ENCODE measurements at places on chromosomes 1 and 21.

DNA sequence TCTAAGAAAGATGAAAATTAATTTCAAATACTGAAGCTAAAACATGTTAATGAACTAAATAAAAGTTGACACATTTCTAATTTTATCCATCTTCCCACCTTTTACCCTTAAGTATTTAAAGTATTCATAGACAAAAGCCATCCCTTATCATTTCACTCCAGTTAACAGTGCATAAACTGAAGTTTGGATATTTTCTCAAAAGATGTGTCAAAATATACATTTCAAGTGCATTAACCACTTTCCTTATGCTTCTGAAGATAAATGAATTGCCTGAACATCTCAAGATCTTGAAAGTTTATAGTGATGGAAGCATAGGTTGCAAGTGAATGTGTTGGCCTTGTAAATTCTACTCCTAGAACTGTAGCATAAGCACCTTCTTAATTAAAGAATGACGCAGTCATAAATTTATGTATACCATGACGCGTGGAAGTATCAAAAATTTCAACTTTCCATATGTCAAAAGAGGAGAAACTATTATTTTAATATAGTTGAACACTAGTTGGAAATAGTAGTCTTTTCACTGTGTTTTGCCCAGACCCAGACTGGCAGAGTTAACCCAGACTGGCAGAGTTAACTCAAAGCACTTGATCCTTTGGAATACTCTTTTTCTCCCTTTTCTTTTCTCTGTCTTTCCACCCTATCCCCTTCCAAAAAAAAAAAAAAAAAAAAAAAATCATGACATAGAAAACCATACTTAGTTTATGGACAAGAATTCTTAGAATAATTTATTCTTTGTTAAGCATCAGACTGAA is 282.6 kb upstream of the C1orf105 start:
- no peak for DNase-seq

GRCh38 chr1:119410961-119411360 is 4.0 kb upstream of the HSD3B2 start:
- DNase-seq: no peak

DNA sequence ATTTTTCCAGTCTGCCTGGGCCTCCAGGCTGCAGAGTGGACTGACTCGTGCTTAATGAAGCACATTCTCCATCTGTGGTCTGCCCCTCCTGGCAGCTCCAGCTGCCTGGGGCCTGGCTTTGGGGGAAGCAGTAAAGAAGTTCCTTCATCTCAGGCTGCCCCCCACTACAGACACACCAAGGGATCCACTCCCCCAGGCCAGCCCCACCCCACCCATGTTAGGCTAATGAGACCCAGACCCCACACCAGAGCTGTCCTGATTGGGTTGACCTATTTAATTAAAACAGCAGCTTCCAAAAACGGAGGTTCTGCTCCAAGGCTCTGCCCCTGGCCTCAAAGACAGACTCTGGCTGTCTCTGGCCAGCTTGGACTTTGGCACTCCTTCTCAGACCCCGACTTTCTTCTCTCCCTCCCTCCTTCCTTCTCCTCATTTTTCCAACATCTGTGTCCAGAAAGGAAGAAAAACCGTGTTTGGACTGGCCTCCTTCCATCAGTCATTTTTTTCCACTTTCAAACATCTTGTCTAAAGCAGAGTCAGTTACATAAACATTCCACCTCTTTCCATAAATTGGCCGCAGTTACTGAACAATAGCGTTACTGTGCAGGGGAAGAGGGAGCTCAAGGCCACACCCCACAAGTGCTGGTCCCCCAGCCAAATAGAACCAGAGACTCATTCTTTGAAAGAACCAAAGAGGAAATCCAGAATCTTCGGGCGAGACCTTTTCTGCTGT is 29.7 kb downstream of the SERTAD4 start:
- DNase-seq: no peak

DNA sequence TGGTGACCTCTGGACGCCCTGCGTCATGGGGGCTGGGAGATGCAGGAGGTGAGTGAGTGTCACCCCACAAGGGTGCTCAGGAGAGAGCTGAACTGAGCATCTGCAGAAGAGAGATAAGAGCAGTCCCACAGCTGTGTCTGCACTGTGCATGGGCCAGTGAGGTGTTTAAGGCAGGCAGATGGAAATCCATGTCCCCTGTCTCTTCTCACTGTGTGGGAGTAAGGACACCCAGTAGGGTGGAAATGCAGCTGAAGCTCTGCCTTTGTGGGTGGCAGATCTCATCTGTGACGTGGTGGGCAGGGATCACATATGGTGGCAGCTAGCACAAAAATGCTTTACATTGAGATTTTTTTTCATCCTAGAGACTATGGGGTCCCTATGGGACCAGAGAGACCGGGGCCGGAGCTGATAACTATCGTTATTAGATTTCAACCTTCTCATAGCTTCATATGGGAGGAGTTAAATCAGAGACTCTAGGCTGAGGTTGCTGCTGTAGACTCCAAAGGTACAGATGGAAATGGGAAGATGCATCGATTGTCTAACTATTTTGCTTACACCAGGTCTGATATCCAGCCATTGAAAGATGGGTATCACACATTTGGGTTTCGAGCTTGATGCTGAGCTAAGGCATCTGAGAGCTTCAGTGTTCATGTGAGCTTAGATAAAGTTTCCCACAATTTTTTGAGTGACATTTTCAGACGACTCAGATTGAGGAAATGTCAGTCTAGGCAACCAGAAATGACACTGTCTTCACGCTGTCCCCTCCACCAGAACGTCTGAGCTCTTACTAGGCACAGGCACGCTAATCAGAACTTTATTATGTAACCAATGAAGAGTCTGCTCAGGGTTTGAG is 65.3 kb upstream of the PSEN2 start:
- DNase-seq: no peak

DNA sequence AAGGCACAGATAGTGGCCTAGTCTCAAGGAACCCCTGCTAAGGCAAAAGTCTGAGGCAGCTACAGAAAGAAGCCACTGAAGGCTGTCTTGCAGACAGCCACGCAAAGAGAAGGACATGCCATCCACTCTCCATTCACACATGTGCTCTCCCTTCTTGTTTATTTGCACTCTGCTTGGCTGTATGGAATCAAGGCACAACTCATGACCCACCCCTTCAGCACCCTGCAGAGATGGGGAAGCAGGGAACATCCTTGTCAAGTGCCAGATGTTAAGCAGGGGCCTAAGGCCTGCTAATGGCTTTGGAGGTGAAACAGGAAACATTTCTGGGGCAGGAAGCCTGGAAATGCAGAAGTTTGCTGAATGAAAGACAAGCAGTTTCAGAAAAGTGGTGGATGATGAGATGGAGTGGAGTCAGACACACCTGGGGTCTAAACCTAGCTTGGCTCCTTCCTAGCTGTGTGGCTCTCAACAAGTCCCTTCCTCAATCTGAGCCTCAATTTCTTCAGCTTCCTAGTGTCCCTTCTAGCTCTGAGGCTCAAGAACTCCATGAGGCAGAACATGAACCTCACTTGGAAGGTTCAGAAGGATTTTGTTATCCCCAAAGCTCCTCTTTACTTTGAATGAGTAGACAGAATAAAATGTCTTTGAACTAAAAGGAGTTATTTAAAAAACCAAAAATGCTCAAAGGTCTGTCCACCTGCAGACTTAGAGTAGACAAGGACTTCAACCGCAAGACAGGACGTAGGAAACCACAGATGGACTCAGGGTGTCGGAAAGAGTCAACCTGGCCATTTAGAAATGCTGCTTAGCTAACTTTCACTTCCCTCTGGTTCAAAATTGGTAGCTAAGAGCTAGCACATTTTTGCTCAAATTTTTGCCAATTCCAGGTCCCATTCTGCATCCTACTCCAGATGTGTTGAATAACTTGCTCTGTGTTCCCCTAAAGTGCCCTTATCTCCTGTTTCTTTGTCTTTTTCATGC is 283.1 kb downstream of the PLPP3 start:
- no peak for DNase-seq

DNA sequence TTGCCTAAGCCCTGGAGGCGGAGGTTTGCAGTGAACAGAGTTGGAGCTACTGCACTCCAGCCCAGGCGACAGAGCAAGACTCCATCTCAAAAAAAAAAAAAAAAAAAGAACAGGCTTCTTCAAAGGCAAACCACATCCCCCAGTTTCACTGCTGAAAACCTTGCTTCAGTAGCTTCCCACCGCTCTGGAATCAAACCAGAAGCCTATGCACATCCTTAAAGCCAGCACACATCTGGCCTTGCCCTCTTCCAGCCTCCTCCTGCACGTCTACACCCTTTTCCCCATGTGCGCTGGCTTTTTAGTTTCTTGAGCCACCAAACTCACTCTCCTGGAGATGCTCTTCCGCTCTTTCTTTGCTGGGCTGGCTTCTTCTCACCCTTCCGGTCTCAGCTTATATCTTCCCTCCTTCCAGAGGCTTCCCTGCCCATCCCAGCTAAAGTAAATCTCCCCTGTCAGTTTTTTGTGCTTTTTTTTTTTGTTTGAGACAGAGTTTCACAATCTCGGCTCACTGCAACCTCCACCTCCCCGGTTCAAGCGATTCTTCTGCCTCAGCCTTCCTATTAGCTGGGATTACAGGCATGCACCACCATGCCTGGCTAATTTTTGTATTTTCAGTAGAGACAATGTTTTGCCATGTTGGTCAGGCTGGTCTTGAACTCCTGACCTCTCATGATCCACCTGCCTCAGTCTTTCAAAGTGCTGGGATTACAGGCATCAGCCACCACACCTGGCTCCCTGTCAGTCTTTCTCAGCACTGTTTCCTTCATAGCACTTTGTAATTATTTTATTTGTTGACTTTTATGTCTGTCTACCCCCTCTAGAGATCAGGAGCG is 42.0 kb upstream of the ID3 start:
- no peak for DNase-seq

GRCh38 chr1:3993619-3994375 is 93.7 kb upstream of the C1orf174 start:
- no peak for DNase-seq

DNA sequence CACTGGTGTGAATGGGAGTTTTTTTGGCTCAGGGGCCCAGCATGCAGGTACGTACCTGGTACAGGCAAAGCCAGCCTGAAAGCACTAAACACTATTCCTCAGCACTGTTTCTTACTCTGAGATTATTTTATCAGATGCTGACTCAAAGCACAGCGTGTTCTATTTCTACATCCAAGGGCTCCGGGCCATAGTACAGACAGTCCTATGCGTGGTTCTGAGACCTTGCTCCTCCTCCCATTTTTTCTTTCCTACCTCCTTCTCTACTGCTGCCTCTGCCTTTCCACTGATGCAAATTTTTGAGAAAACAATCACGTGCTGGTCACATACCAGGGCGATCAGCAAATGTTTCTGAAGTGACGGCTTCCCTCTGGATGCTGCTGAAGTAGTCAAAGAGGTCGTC is 36.3 kb downstream of the PDPN start:
- no peak for DNase-seq

DNA sequence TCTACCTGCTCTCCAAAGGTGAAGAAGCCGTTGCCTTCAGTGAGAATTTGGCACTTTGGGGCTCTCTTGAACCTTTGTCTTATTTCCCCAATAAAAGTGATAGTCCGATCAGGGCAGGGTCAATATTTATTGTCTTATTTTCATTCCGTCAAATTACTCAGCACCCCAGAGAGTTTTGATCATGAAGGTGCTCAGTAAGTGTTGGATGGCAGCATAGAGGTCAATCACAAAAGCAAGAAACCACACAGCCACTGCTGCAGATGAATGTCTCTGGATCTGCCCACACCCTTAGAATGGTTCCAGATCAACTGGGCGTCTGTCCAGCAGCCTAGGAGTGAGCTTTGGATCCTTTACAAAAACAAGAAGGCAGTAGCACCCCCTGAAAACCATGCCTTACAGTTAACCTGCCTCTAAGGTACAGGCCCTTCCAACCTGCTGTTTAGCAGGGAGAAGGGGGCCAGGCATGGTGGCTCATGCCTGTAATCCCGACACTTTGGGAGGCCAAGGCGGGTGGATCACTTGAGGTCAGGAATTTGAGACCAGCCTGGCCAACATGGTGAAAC is 97.3 kb downstream of the PSMG1 start:
- peak; percentile 48 for DNase-seq

GRCh38 chr1:32485554-32486255 is 20.8 kb downstream of the ZBTB8B start:
- DNase-seq: no peak

GRCh38 chr1:87853576-87854351 is 525.1 kb downstream of the LMO4 start:
- DNase-seq: no peak

DNA sequence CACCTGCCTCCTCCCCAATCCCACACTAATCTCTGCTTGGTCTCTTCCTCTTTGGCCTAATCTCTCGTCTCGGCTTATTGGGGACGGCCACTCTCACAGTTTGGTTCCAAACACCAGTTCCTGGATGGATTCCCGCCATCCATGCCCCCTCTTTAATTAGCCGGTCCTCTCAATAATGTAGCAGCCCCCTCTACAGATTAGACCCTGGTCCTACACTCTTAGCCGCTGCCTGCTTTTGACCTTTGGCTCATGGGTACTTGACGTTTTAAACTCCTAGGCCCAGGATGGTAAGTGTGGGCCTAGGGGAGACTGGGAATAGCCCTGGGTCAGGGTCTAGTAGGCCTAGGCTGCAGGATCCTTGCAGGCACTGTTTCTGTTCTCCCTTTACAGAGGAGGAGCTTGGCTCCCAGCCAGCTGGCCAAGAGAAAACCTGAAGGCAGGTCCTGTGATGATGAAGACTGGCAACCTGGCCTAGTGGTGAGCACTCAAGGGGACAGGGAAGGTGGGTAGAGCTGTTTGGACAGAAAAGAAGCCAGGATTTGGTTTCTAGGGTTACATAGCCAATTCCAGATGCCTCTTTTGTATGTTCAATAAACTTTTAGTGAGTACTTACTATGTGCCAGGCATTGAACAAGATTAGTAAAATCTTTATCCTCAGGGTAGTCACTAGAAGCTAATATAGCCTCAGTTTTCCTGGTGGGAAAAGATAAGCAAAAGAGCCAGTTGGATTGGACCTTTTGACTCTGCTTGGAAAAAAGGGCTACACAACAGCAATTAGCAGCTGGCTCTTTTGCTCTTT is 758 bp downstream of the RAD54L start:
- peak; percentile 18 for DNase-seq

GRCh38 chr1:44484155-44484688 is 79.2 kb downstream of the RNF220 start:
- DNase-seq: no peak

DNA sequence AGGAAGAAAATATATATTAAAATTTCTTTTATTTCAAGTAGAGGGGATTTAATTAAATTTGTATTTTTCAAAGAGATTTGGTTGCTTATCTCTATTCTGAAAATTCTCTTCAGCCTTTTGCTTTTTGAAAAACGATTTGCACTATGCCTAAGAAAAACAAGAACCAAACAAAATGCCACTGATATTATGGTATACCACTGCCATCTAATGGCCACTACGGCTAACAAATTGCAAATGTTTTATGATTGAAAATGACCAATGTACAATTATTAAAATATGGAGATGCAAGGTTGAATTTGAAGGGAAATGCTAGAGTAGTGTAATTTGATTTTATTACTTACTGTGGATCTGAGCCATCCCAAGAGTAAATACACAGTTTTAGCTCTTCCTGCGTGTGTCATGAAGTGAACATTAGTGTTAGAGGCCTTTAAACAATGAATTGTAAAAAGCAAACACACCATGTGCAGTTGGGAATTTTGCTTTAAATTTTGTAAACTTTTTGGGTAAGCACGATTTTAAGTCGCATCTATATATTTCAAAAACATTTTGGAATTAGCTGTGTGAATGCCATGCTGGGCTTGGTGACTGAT is 137.4 kb upstream of the USP25 start:
- DNase-seq: no peak

- DNase-seq: peak; percentile 71
Observed at GRCh38 chr1:46134660-46135331, 2.4 kb upstream of the PIK3R3 start.

Data from thyroid gland (tissue), 4 donors.